ENCODE measurements at places on chromosomes 2 and 18. TPM values are rescaled to one million over a fixed set of nuclear protein-coding genes. Genes with fewer than 3 reads are reported as not detected.

Gene LONRF2
- 4.7 TPM for total RNA-seq

Gene FKBP1B
- 8.2 TPM for total RNA-seq

Gene REG1B
- total RNA-seq = not detected

Gene MEP1B
- total RNA-seq = 0.17 TPM

Gene TUBB8B
- total RNA-seq = not detected

Gene CNRIP1
- total RNA-seq = 7.2 TPM

Gene MAPRE3
- 33.5 TPM for total RNA-seq

Gene MOGAT1
- total RNA-seq = not detected

Gene UGT1A4
- total RNA-seq = 0.10 TPM

Gene LYPD6
- total RNA-seq = 12.2 TPM

Gene TNFAIP6
- 5.3 TPM for total RNA-seq

Gene ANKRD23
- 9.4 TPM for total RNA-seq

Gene SERPINB13
- not detected for total RNA-seq

Gene FN1
- 3,498 TPM for total RNA-seq

Gene PCARE
- total RNA-seq = not detected

Gene ARL4C
- 54.8 TPM for total RNA-seq

Gene IL36G
- total RNA-seq = not detected

Gene ASXL3
- not detected for total RNA-seq

Gene CTNNA2
- total RNA-seq = not detected

Gene ABCG5
- total RNA-seq = 0.14 TPM

Gene PSTPIP2
- not detected for total RNA-seq

Gene DPP4
- total RNA-seq = 22.0 TPM
